ENCODE measurements at places on chromosomes 2 and 18.

- DNase-seq = no peak
Measured at GRCh38 chr2:152440460-152440859, 105.5 kb downstream of the FMNL2 start.

DNA sequence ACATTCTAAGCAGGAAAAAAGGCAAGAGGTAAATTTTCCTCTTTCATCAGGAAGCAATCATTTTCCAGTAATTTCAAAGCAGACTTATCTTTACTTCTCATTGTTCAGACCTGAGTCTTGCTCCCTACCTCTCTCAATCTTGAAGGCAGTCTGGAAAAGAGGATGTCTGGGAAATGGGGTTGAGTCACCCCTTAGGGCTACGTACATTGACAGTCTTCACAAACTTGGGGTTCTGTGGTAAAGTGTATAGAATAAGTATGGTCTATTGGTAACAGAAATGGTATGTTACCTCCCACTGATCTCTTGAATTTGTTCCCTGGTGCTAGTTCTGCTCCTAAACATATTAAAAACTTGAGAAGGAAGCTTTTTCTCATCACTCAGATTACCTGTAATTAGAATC is 361.3 kb downstream of the SS18 start:
- DNase-seq = no peak

GRCh38 chr18:10170375-10170774 is 256.6 kb downstream of the VAPA start:
- no peak for DNase-seq

DNA sequence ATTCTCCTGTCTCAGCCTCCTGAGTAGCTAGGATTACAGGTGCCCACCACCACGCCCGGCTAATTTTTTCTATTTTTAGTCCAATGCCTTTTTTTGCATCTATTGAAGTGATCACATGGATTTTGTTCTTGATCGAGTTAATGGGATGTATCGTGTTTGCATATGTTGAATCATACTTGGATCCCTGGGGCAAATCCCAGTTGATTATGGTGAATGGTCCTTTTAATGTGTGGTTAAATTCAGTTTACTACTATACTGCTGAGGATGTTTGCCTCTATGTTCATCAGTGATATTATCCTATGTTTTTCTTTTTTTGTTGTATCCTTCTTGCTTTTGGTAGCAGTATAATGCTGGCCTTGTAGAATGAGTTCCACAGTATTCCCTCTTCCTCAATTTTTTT is 8.2 kb upstream of the TTC21B start:
- no peak for DNase-seq

DNA sequence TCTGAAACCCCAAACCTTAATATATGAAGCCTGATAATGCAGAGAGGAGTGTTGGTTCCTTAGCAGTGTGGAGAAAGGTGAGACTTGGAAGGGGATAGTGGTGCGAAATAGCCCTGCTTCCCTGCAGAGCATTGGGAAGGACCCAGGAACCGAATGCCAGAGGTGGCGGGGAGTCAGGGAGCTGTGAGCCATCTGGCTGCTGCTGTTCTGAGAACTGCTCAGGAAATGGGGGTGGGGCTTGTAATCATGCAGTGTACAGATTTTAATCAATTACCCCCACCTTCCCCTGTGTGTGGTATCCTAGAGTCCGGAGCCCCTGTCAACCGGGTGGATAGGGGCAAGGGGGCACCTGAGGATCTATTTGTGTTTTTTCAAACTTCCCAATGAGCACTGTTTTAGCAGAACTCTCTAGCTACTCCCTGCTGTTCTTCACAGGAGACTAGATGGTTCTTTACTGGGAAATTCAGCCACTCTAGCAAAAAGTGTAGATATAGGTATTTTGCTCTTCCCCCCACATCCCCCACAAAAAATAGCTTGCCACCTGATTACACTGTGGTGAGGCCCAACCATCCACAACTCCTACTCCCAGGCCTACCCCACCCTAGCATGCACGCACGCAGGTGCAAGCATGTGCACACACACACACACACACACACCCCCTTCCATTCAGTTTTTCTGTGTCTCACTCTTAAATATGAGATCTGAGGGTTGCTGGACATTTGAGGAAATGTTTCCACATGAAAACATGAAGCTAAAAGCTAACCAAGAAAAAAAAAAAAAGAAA is 30.1 kb upstream of the MBOAT2 start:
- DNase-seq = peak; percentile 17

DNA sequence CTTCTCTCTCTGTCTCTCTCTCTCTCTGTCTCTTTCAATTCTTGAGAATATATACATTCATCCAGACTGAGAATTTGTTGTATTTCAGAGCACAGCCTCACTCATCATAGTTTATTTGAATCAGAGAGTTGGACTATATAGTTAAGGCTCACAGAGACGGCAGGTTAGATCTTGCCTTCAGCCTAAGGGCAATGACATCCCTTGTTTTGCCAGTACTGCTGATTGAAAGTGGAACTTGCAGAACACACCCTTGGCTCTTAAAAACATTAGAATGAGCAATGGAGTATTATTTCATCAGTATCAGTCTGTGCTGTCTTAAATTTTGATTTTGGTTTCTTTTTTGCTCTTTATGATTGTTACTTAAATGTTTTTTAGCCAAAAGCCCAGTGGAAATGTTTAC is 62.0 kb upstream of the DSG1 start:
- no peak for DNase-seq

GRCh38 chr2:85957256-85957655 is 68.5 kb upstream of the ST3GAL5 start:
- DNase-seq = no peak

DNA sequence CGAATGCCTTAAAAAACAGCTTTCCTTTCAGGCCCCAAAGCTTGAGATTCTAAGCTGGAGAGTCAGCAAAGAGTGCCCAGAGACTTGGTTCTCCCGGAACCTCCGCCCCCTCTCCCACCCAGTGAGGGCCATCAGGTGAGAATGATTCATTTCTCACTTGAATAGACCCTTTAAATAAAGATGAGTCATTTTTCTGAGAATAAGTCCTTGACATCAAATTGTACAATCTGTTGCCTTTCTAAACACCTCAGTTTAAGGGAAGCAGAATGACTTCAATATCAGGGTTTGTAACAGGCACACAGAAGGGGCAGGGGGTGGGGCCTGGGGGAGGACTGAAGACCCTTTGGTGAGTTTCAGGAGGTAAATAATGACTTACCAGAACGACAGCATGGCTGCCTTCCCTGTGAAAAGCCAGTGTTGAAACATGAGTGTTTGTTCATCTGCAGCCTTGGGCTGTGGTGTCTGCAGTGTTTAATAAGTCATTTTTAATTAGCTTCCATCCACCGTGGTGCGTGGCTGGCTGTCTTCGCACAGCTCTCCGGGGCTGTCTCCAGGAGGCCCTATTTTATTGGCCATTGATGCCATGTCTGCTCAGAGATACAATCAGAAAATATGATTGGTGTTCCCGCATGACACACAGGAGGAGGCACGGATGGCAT is 134.9 kb upstream of the ZNF236 start:
- DNase-seq = no peak

- DNase-seq = no peak
Measured at GRCh38 chr2:158914066-158914465, 54.4 kb upstream of the TANC1 start.

DNA sequence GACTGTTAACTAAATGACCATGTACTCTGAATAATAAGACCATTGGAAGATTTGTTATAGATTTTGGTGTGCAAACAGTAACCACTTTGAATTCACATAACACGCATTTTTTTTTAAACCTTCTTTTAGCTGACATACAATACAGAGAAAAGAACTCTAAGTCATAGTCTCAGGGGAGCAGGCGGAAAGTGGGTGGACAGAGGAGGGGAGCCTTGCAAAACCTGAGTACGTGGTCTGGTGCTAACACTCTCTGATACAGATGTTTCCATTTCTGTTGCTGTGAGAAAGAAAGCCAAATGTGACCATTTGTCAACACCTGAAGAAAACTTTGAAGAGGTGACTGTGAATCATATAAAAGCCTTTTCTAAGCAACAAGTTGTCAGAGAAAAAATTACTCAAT is 151.8 kb upstream of the GCFC2 start:
- DNase-seq = no peak

Measured in hematopoietic multipotent progenitor cell treated with erythropoietin and hydrocortisone succinate and interleukin-3 and kit ligand, for 8 days (in vitro differentiated cells).